ENCODE measurements at places on chromosomes 4 and X.

GRCh38 chr4:52991472-52991871 lies 129.4 kb downstream of the RASL11B start:
- DNase-seq: no peak

DNA sequence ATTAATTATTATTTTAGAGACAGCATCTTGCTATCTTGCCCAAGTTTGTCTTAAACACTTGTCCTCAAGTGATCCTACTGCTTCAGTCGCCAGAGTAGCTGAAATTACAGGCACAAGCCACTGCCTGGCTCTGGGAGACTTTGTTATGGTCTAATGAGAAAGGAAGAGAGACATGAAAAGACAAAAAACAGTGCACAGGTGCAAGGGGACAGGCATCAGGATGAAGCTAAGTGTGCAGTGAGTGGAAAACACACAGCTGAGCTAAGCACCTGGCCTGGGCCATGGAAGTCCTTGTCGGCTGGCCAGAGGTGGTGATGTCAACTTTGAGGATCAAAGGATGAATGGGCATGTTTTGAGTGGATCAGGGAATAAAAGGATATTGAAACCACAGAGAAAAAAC lies 102.7 kb downstream of the HS3ST1 start:
- no peak for DNase-seq

DNA sequence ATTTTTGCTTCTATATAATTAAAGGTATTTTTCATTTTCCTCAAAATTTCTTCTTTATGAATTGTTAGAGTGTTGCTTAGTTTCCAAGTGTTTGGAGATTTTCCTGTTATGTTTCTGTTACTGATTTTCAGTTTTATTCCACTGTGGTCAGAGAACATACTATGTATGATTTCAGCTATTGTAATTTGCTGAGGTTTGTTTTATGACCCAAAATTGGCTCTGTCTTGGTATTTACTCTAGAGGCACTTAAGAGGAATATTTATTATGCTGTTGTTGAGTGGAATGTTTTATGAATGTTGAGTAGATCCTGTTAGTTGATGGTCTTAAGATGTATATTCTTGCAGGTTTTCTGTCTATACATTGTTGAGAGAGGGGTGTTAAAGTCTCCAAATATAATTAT lies 263.5 kb downstream of the PABPC4L start:
- DNase-seq: no peak

DNA sequence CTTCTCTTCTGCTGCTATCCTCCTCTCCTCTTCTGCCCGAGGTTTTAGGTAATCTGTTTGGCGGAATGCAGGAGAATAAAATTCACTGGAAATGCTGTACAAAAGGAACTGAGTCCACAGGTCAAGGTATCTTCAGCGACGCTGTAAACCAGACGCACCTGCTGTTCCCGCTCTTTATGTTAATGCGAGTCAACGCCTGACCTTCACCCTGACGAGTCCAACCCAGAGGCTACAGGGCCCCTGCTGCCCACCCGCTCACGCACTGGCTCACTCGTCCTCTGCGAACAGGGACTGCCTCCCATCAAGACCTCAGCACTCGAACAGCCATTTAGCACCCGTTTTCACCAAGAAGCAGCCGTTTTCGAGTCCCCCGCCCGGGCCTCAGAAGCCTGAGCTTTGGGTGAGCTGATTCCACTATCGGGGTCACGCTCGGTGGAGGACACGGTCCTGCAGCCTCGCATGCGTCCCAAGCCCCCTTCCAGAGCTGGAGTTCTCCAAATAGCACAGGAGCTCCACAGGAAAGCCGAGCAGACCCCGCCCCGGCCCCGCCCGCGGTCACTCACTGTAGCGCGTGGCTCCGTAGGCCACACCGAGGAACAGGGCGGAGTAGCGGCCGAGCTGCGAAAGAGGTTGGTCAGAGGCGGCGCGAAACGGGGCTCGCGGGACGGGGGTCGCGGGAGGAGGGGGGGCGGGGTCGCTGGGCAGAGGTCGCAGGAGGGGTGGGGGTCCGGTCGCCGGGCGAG lies 556 bp downstream of the ATP5ME start:
- no peak for DNase-seq

GRCh38 chrX:43958529-43958928 lies 14.7 kb downstream of the NDP start:
- peak; percentile 65 for DNase-seq

DNA sequence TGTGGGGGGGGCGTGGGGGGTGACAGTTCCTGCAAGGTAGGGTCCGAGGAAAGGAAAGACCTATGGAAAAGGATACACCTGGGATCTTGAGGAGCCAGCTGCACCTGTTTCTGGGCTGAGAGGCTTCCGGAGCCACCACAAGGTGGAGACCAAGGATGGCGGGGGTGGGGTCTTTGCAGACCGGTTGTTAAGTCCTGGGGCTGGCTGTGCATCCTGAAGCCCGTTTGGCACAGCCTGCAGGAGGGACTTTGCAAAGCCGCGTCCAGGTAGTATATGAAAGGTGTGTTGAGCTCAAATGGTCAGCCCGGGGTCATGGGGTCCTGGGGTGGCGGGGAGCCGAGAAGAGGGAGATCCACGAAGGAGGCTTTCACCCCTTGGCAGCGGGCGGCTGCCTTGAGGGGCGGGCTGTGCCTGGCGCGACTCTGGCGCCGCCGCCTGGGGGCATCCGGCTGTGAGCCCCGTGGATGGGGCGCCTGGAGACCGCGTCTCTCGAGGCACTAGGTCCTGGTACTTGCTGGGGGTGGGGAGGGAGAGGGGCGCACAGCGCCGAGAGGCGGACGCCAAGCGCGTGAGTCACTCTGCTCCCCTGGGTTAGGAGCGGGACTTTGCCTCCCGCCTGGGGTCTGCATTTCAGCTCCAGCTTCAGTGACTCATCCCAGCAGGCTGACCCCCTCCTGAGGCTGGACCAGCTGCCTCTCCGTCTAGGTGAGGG lies 58.2 kb upstream of the DYNLT3 start:
- DNase-seq: peak; percentile 13

DNA sequence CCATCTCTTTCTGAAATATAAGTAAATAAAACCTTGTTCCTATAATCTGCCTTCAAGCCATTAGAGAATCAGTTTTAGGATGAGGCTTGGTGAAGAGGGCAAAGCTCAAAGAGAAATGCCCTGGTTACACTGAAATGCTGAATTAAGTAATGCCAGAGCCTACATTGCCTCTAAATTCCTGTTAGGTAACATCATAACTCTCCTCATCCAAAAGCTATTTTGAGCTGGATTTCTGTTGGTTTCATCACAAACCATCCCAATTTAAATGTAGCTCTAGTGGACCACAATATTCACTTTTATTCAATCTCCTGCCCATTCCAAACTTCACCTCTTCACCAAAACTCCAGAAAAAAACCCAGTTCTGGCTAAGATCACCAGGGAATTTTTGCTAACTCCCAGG lies 1319.7 kb upstream of the TENM3 start:
- no peak for DNase-seq

DNA sequence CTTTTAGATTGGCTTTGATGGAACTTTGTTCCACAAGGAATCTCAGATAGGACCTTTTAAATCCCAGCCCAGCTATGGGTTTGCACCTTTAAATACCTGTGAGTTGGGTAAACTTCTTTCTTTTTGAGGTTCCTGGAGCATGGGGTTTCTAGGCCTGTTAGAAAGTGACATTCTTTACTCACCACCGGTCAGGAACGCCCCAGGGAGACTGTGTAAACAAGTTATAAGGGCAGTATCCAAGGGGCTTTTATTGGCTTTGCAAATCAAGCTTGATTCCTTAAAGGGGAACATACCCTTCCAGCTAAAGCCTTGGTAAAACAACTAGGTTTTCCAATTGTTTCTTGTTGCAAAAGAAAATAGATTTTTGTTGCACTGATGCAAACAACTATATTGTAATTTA lies 93.4 kb downstream of the TENT5D start:
- peak; percentile 55 for DNase-seq

- no peak for DNase-seq
These were observed 115.7 kb downstream of the RCHY1 start for GRCh38 chr4:75398501-75398900.

GRCh38 chr4:84110040-84110439 lies 389.1 kb downstream of the NKX6-1 start:
- peak; percentile 15 for DNase-seq

DNA sequence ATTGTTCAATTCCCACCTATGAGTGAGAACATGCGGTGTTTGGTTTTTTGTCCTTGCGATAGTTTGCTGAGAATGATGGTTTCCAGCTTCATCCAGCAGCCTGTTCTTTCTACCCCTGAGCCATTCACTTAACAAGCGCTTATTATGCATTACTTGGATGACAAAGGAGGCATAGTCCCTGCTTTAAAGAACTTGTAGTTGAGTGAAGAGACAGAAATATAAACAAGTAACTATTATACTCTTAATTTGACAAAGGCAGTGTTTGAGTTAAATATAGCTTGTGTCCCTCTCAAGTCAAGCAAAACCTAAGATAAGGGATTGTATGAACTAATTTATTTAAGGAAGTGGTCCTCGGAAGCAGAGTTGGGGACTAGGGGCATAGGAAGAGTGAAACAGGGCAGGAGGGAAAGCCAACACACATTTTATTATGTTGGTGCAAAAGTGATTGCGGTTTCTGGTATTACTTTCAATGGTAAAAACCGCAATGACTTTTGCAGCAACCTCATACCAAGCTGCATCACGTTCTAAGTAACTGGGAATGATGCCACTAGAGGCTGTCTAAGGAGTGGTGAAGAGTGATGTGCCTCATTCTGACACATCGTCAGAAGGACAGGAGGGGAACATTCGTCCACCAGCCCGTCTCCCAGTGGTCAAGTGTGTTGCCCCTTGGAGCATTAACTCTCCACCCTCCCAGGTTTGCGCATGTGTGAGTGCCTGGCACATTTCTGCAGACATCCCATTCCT lies 41.8 kb downstream of the QDPR start:
- no peak for DNase-seq

- peak; percentile 48 for DNase-seq
These were observed 3.0 kb downstream of the SLIT2 start for GRCh38 chr4:20254511-20255250.

DNA sequence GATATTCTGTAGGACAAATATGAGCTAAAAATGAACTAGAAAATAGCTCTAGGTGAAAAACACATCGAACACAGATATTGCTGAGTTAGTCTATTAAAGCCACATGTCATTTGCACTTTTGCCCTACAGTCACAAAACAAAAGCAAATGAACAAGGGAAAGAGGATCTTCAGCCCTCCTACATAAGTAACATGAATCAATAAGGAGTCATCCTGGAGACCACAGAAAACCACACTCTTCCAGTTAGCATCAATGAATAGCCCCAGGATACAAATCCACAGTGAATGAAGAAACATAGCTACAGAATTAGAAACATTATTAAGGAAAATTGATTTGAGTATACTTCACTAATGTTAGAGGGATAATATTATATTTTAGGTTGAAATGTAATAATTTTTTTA lies 311.4 kb downstream of the MAPK10 start:
- no peak for DNase-seq

- DNase-seq: no peak
These were observed 2.0 kb downstream of the CHST7 start for GRCh38 chrX:46575586-46575985.

GRCh38 chr4:172207886-172208285 lies 394.7 kb downstream of the GALNTL6 start:
- DNase-seq: no peak

DNA sequence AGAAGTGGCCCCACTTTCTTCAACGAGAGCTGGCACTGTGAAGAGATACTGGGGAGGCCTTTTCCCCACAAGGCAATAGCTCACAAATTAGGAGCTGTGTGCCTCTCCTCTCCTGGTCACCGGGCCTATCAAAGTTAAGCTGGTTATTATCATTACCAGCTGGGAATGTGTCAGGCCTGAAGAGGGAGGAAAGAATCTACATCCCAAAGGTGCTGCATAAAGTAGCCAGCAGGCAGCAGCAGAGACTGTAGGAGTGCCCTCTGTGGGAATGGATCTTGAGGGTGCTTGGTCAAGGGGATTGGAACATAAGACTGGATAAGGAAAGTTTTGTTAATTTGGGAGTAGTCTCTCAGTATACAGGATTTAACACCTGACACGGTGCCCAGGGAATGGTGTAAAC lies 9.1 kb upstream of the TMPRSS11D start:
- DNase-seq: no peak

- no peak for DNase-seq
These were observed 40.0 kb upstream of the DHX15 start for GRCh38 chr4:24624381-24624780.

DNA sequence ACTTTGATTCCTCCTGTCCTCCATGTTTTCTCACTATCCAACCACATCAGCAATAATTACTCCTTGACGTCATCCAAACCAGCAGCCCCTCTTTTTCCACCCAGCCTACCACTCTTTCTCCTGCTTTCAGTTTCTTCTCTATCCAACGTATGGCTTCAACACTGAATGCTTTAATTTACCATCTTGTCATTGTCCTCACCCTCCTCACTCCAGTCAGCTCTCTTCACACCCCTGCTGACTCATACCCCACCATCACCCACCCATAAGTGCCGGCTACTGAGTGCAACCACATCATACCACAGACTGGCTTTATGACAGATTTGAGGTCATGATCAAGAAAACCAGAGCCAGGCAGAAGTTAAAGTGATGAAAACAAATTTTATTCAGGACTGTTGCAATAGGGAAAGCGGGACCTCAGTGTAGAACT lies 9.8 kb upstream of the ANXA5 start:
- DNase-seq: no peak

DNA sequence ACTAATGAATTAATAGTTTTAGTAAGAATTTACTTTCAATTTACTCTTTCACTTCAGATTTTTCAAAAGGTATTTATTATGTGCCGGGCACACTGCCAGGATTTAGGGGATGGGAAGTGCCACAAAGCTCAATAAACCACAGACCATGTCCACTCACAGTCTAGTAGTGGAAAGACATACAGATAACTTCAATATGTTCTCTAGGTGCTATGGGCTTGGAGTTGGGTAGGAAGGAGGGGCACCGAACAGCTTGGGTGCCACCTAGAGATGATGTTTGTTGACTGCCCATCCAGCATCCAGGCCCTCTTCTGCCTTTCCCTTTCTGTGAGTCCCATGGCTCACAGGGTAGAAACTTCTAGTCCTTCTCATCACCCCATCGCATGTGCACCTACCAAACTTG lies 17.8 kb downstream of the MFAP3L start:
- DNase-seq: no peak

DNA sequence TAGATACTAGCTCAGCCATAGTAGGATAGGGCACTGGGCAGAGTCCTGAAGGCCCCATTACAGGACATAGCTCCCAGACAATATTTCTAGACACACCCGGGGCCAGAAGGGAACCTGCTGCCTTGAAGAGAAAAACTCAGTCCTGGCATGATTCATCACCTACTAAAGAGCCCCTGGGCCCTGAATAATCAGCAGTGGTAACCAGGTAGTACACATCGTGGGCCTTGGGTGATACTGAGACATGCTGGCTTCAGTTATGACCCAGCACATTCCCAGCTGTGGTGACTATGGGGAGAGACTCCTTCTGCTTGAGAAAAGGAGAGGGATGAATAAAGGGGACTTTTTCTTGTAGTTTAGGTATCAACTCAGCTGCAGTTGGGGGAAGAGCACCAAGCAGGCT lies 104.3 kb upstream of the STK26 start:
- DNase-seq: no peak

DNA sequence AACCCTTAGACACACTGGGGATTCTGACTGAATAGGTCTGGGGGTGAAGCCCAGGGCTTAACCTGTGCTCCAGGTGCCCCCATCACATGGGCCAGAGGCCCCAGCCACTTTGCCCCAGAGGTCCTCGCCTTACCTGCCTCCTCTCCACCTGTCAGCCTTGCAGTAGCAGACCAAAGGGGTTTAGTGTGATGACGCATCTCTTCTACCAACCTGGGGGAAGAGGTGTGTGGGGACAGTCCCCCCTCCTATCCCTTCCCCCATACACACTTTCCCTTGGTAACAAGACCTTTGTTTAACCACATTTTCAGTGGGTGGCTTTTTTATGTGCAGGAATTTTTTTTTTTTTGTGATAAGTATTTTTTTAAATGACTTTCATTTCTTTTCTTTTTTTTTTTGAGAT lies 6.3 kb downstream of the CLCN4 start:
- DNase-seq: no peak

Data from NCI-H526 treated with DMSO at 0.1 percent for 48 hours (cell line).